Lung (tissue), 17 donors: ENCODE measurements at places on chromosomes 16 and 17. TPM values are rescaled to one million over a fixed set of nuclear protein-coding genes. Genes with fewer than 3 reads are reported as not detected.

The MYOCD gene
- total RNA-seq: 6.1 TPM

The EFNB3 gene
- 4.1 TPM for total RNA-seq

- peaks cover 29% of the 10 kb centered on the region for H3K36me3 ChIP-seq
- no peaks in the 10 kb centered on the region for H3K27me3 ChIP-seq
- no peak overlapping the region for H3K27ac ChIP-seq
- DNase-seq: no peak
- no peak overlapping the region for H3K4me3 ChIP-seq
Measured at GRCh38 chr16:74888232-74888862, 96.6 kb downstream of the WDR59 start.

GRCh38 chr17:72852277-72852938, 240.1 kb downstream of the SLC39A11 start:
- no peak overlapping the region for H3K27ac ChIP-seq
- H3K4me1 ChIP-seq: no peaks in the 10 kb centered on the region

DNA sequence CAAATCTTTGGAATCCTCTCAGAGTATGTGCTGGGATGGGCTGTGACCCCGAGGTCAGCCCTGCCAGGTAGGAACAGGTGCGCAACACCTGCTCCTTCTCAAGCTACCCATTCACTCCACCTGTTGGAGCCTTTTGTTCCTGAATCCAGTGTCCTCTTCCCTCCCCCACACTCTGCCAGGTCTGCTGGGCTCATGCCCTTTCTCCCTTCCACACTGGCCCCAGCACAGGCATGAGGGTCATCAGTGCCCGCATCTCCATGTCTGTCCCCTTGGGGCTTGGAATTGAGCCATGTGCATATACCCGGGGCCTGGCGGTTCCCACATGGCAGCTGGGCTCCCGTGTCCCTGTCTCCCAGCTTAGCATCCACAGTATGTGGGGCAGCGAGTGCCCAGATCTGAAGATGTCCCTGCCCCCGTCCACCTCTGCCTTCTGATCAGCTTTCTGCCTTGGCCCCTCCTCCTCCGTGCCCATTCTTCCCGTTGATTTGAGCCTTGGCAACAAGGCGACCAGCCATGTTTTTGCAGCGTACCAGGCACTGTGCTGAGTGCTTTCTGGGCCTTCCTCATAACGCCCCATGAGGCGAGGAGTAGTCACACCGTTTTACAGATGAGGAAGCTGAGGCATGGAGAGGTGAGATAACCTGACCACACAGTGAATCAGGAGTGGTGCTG, 102.2 kb downstream of the RAP1GAP2 start:
- H3K4me1 ChIP-seq: no peaks in the 10 kb centered on the region
- DNase-seq: no peak
- no peak overlapping the region for H3K4me3 ChIP-seq
- no peaks in the 10 kb centered on the region for H3K36me3 ChIP-seq
- no peak overlapping the region for H3K27ac ChIP-seq
- no peaks in the 10 kb centered on the region for H3K27me3 ChIP-seq

GRCh38 chr16:86026171-86026910, 127.4 kb downstream of the IRF8 start:
- H3K36me3 ChIP-seq: no peaks in the 10 kb centered on the region
- no peaks in the 10 kb centered on the region for H3K27me3 ChIP-seq
- H3K4me1 ChIP-seq: no peaks in the 10 kb centered on the region
- H3K27ac ChIP-seq: no peak overlapping the region

- no peaks in the 10 kb centered on the region for H3K36me3 ChIP-seq
- H3K4me3 ChIP-seq: no peak overlapping the region
- H3K27me3 ChIP-seq: peaks cover 14% of the 10 kb centered on the region
- DNase-seq: no peak
- no peak overlapping the region for H3K27ac ChIP-seq
Measured at GRCh38 chr17:58764373-58764772, 8.7 kb downstream of the PPM1E start.
